Ascending aorta (tissue), 2 donors: ENCODE measurements at places on chromosomes 6 and 20. TPM values are rescaled to one million over a fixed set of nuclear protein-coding genes. Genes with fewer than 3 reads are reported as not detected.

DNA sequence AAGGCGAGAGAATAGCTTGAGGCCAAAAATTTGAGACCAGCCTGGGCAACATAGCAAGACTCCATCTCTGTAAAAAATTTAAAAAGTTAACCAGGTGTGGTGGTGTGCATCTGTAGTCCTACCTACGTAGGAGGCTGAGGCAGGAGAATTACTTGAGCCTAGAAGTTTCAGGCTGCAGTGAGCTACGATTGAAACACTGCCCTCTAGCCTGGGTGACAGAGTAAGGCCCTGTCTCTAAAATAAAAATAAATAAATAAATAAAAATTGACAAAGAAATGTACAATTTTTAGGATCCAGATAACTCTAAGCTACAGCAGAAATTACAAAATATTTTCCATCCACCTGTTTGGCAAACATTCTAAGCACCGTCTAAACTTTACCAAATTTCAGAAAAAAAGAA, 941.0 kb upstream of the ADGRB3 start:
- no peak for DNase-seq
- no peak overlapping the region for H3K4me3 ChIP-seq
- no peaks in the 10 kb centered on the region for H3K27me3 ChIP-seq
- H3K36me3 ChIP-seq, result no peaks in the 10 kb centered on the region
- no peaks in the 10 kb centered on the region for H3K4me1 ChIP-seq

DNA sequence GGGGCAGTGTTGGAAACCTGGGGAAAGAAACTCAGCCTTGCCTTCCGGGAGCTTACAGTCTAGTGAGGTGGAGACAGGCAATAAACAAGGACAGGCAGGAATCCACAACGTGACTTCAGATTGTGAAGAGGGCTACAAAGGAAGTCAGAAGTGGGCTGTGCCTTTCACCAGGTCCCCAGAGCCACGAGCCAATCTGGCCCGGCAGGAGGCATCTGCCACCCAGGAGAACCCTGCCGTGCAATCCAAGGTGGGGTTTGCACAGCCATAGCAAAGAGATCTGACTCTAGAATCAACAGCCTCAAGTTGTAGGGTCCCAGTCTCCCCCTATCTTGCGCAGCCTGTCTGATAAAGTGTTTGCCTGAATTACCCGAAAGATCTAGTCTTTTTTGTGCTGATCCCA, 5.5 kb downstream of the SLC32A1 start:
- H3K36me3 ChIP-seq, result no peaks in the 10 kb centered on the region
- no peak for DNase-seq
- H3K4me3 ChIP-seq, result no peak overlapping the region
- H3K27me3 ChIP-seq, result peaks cover 46% of the 10 kb centered on the region
- H3K27ac ChIP-seq, result no peak overlapping the region

GRCh38 chr20:56925082-56925830, 296.1 kb downstream of the TFAP2C start:
- H3K36me3 ChIP-seq, result no peaks in the 10 kb centered on the region
- H3K27ac ChIP-seq, result no peak overlapping the region
- no peak for DNase-seq
- H3K27me3 ChIP-seq, result peaks cover 10% of the 10 kb centered on the region

The HLA-DOA gene
- 358 TPM for total RNA-seq

- peaks cover 4% of the 10 kb centered on the region for H3K4me1 ChIP-seq
- no peak overlapping the region for H3K4me3 ChIP-seq
Observed at GRCh38 chr6:149129371-149130077, 188.0 kb upstream of the TAB2 start.

DNA sequence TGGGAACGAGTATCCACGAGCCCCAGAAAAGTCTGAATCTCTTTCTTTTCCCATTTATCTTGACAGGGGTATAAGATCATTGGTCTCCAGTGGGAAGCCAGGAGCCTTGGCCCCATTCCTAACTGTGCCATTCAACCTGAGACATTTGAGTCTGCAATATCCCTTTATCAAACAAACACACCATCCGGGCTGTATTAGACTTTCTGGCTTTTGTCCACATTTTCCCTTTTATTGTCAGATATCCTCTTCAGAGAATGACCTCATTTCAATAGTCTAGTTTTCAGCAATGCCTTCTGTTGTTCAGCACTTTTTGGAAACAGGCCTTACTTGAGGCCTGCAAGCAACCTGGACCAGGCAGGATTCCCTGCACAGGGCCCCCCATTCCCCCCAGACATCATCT, 15.7 kb downstream of the BPIFA1 start:
- no peaks in the 10 kb centered on the region for H3K36me3 ChIP-seq
- H3K27ac ChIP-seq, result no peak overlapping the region
- H3K4me3 ChIP-seq, result no peak overlapping the region
- no peak for DNase-seq
- H3K4me1 ChIP-seq, result no peaks in the 10 kb centered on the region

The MRPS10 gene
- 5.4 TPM for total RNA-seq

GRCh38 chr20:63750807-63751470, 11.4 kb downstream of the SLC2A4RG start:
- H3K4me1 ChIP-seq, result no peaks in the 10 kb centered on the region
- H3K27ac ChIP-seq, result no peak overlapping the region
- no peak for DNase-seq
- H3K4me3 ChIP-seq, result no peak overlapping the region

The CLVS2 gene
- total RNA-seq, result not detected

- H3K27me3 ChIP-seq, result no peaks in the 10 kb centered on the region
- no peaks in the 10 kb centered on the region for H3K36me3 ChIP-seq
- no peaks in the 10 kb centered on the region for H3K4me1 ChIP-seq
- no peak for DNase-seq
Observed at GRCh38 chr6:55674672-55675071, 95.7 kb upstream of the HMGCLL1 start.

- no peaks in the 10 kb centered on the region for H3K27me3 ChIP-seq
- H3K27ac ChIP-seq, result peak overlapping the region; percentile 100
- H3K36me3 ChIP-seq, result peaks cover 19% of the 10 kb centered on the region
- H3K4me1 ChIP-seq, result peaks cover 15% of the 10 kb centered on the region
- H3K4me3 ChIP-seq, result peak overlapping the region; percentile 97
Observed at GRCh38 chr20:35277127-35277526, 795 bp downstream of the MMP24OS start.

- no peak overlapping the region for H3K4me3 ChIP-seq
- H3K27ac ChIP-seq, result no peak overlapping the region
- DNase-seq, result no peak
- no peaks in the 10 kb centered on the region for H3K36me3 ChIP-seq
- no peaks in the 10 kb centered on the region for H3K27me3 ChIP-seq
- H3K4me1 ChIP-seq, result no peaks in the 10 kb centered on the region
Observed at GRCh38 chr6:127561660-127562059, 15.3 kb upstream of the C6orf58 start.

DNA sequence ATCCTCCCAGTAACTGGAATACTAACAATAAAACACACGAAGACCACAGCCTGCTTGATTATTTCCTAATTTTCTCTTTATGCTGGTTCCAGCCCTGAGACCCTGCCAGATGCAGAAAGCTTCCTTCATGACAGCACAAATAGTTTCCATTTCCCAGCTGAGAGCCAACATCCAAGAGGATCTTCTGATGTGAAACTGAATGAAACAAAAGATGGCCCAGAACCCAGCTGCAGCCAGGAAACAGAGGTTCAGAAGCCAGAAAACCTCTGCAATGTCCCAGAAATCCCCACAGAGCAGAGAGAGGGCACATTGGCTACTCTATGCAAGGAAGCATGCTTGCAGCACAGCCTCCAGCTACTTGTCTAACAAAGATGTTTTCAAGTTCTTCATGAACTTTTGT, 61.8 kb upstream of the PLEKHG1 start:
- no peak overlapping the region for H3K4me3 ChIP-seq
- no peak for DNase-seq
- H3K36me3 ChIP-seq, result no peaks in the 10 kb centered on the region
- no peaks in the 10 kb centered on the region for H3K4me1 ChIP-seq

DNA sequence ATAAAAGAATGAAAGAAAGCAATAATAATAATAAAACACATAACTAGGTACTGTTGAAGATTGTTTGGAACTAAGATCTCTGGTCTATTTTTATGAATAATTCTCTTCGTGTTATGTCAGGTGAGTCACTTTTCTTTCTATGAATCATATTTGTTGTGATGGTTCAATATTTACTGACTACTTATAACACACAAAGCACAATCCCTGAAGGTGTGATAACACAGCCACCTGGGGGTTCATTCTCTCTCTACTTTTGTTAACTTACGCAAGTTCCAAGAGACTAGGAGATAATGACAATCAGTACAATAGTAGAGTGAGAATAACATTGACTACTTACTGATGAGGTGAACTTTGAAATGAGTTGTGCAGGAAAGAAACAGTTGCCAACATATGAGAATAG, 149.9 kb downstream of the IBTK start:
- no peaks in the 10 kb centered on the region for H3K27me3 ChIP-seq
- no peak overlapping the region for H3K27ac ChIP-seq
- H3K4me1 ChIP-seq, result no peaks in the 10 kb centered on the region
- DNase-seq, result no peak
- no peak overlapping the region for H3K4me3 ChIP-seq

DNA sequence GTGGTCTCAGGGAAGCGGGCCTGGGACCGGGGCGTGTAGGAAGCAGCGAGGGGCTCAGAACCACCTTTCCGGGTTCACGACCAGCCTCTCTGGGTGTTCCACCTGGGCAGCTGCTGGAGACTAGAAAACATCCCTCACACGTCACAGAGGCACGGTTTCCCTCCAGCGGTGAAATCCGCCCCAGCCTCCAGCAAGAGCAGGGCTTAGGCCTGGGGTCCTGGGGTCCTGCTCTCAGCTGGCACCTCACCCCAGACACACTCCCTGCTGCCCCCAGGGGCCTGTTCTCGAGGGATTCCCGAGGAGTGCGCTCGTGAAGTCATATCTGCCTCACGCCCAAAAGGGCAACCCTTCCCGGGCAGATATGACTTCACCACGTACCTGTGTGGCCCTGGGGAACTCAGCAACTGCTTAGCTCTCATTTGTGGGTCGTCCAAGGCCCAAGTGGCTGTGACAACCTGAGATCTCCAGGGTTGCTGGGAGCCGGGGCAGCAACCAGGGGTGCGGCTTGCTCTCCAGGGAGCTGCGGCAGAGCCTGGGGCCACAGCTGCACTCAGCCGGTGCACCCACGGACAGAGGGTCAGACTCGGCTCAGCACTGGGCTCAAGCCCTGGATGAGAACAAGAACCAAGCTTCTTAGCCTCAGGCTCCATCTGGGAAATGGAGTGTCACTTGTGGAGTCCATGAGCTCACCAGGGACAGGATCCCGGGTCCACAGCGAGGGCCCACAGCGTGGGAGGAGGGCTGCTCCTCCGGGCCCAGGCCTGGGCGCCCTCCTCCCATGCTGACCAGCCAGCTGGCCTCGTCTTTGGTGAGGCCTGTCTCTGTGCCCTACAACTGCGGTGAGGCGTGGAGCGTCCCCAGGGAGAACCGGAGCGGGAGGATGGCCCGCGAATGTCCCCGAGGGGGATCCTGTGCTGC, 661 bp downstream of the FNDC11 start:
- no peak for DNase-seq
- peaks cover 6% of the 10 kb centered on the region for H3K4me1 ChIP-seq
- H3K4me3 ChIP-seq, result no peak overlapping the region
- no peaks in the 10 kb centered on the region for H3K27me3 ChIP-seq
- H3K36me3 ChIP-seq, result no peaks in the 10 kb centered on the region

The HLA-G gene
- total RNA-seq, result not detected

GRCh38 chr6:1610497-1611321, 994 bp downstream of the FOXC1 start:
- peak overlapping the region; percentile 94 for H3K4me3 ChIP-seq
- no peaks in the 10 kb centered on the region for H3K27me3 ChIP-seq
- H3K4me1 ChIP-seq, result no peaks in the 10 kb centered on the region
- H3K27ac ChIP-seq, result peak overlapping the region; percentile 100
- peak; percentile 61 for DNase-seq

DNA sequence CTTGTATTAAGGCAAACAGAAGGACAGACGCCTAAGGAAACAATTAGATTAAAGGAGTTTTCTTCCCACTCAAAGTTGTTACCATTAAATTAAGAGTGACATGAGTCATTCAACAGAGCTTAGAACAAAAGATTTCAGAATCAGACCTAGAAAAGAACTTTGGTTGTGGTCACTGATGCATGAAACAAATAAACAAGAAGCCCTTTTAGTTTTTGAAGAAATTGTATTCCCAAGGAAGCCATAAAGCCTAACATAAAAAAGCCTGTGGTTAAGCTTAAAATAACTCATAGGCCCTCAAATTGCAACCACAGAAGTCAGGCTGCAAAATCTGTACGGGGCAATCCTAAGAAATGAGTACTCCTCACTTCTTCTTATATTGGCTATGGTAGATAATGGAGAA, 17.9 kb upstream of the TRIM26 start:
- no peak for DNase-seq
- H3K36me3 ChIP-seq, result no peaks in the 10 kb centered on the region
- H3K27me3 ChIP-seq, result no peaks in the 10 kb centered on the region

The SNAP25 gene
- 0.43 TPM for total RNA-seq

DNA sequence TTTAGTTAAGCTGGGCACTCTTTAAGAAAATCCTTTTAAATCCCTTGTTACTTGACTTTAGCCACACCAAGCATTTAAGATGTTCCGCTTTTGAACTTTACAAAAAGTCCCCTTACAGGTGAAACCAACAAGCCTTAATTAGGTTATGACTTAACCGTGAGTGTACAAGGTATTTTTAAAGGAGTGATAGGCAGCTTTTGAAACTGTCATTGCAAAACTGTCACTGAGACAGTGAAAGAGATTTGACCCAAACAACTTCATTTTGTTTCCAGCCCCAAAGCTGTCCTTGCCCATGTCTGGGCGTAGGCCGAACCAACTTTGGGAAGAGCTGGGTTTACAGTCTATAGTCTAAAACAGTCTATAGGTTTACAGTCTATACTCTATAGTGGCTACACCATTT, 305.4 kb downstream of the FARS2 start:
- H3K4me3 ChIP-seq, result no peak overlapping the region
- H3K27ac ChIP-seq, result no peak overlapping the region
- no peaks in the 10 kb centered on the region for H3K27me3 ChIP-seq
- no peaks in the 10 kb centered on the region for H3K36me3 ChIP-seq

DNA sequence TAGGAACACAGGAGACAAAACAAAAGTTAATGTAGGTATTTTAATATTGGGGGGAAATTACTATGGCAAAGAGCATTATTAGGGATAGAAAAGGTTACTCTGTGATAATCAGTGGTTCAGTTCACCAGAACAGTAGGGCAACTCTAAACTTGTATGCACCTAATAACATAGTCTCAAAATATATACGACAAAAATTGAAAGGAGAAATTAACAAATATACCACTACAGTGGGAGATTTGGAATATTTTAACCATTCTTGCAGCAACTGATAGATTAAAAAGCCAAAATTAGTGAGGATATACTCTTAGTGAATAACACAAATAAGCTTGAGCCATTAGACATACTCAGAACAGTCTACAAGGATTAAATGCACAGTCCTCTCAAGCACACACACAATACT, 11.0 kb downstream of the ARMC12 start:
- H3K4me3 ChIP-seq, result no peak overlapping the region
- no peak overlapping the region for H3K27ac ChIP-seq
- no peaks in the 10 kb centered on the region for H3K36me3 ChIP-seq

The FBXO30 gene
- 1.2 TPM for total RNA-seq

DNA sequence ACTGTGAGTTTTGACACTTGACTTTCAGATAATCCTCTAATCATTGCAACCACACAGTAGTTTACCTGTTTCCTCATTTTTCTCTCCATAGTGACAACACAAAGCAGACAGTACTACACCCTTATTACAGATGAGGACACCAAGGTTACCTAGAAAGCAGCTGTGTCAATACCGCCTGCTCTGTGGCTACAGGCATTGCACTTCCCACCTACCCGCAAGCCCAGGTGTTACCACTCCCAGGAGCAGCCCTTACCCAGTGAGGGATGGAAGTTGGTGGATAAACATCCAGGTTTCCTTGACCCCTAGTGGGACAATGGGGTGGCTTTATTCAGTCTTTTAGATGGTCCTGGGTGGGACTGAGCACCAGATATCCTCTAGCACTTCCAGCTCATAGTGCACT, 503.6 kb downstream of the PTPRT start:
- H3K27ac ChIP-seq, result no peak overlapping the region
- no peaks in the 10 kb centered on the region for H3K4me1 ChIP-seq
- H3K27me3 ChIP-seq, result no peaks in the 10 kb centered on the region
- H3K36me3 ChIP-seq, result no peaks in the 10 kb centered on the region
- DNase-seq, result no peak
